ENCODE measurements at places on chromosomes 12 and 14.

DNA sequence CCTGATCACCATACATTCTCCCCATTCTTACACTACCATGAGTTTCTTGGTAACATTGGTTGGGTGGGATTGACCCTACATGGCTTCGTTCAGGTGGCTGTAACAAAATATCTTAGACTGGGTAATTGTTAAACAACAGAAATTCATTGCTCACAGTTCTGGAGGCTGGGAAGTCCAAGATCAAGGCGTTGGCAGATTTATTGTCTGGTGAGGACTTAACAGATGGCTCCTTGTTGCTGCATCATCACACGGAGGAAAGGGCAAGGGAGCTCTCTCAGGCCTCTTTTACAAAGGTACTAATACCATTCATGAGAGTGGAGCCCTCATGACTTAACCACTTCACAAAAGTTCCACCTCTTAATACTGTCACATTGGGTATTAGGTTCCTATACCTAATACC, 116.7 kb upstream of the EGLN3 start:
- no peak for DNase-seq

GRCh38 chr14:89214221-89214965, 202.6 kb downstream of the FOXN3 start:
- no peak for DNase-seq

DNA sequence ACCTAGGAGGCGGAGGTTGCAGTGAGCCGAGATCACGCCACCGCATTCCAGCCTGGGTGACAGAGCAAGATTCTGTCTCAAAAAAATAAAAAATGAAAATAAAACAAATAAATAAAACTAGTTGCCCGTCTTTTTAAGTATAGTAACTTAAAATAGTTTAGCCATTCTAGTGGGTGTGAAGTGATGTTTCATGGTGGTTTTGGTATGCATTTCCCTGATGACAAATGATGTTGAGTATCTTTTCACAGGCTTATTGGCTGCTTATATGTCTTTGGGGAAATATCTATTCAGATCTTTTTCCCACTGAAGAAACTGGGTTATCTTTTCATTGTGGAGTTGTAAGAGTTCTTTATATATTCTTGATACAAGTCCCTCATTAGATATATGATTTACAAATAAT, 102.4 kb upstream of the METAP2 start:
- no peak for DNase-seq

DNA sequence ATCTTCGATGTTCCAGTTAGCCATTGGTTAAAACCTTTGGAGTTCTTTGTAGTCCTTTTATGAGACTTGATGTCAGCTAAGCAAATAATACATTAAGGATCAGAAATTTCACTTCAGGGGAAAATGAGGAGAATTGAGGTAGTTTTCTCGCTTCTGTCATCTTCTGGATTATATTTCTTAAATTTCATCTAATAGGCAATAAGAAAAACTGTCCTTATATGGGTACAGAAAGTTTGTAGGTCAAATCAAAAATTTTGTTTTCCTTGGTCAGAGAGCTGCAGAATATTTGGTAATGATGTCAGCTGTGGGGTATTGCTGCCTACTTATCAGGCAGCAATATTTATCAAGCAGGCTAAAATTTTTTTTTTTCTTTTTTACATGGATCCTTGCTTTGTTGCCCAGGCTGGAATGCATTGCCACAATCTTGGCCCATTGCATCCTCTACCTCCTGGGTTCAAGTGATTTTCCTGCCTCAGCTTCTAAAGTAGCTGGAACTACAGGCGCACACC, 37.1 kb downstream of the RIMKLB start:
- no peak for DNase-seq

- no peak for DNase-seq
These were observed 978.4 kb downstream of the BCL11B start for GRCh38 chr14:98293576-98293975.

- DNase-seq: no peak
These were observed 96.2 kb upstream of the HSPB8 start for GRCh38 chr12:119082496-119082895.

GRCh38 chr12:62466018-62466593, 520 bp upstream of the MON2 start:
- peak; percentile 36 for DNase-seq

DNA sequence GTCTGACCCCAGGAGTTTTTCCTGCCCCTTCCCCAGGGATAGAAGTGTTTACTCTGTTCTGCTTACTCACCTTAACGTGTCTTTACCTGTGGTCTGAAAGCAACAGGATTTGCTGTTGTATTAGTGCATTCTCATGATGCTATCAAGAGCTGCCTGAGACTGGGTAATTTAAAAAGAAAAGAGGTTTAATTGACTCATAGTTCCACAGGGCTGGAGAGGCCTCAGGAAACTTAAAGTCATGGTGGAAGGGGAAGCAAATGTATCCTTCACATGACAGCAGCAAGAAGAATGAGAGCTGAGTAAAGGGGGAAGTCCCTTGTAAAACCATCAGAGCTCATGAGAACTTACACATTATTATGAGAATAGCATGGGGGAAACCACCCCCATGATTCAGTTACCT, 240.4 kb downstream of the SNAPC1 start:
- DNase-seq: no peak

- no peak for DNase-seq
These were observed 1.2 kb downstream of the CIROP start for GRCh38 chr14:23103581-23103980.

GRCh38 chr12:55797068-55797467, 20.5 kb downstream of the SARNP start:
- DNase-seq: peak; percentile 19

GRCh38 chr12:47785036-47785886, 12.2 kb downstream of the SLC48A1 start:
- no peak for DNase-seq
